DMS153 (cell line): ENCODE measurements at places on chromosomes 2 and 18.

- no peak for DNase-seq
Measured at GRCh38 chr2:186726938-186727337, 33.1 kb downstream of the FAM171B start.

DNA sequence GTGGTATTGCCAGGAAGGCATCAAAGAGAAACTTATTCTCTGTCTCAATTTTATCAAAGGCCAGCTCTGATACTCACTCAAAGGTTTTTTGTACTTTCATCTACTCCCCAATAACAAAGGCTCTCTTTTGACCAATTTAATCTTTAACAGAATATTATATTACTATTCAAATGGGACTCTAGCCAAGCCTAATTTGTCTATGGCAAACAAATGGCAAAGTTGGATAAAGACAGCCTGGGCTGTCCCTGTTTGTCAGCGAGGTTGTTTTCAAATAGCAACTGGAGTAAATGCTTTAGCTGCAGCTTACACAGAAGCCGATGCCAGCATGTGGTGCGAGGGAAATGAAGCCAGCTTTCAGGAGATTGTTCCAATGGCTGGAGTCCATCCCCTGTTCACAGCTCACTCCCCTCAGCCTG is 80.1 kb upstream of the CTNNA2 start:
- DNase-seq: no peak

- no peak for DNase-seq
Measured at GRCh38 chr2:217856871-217857270, 145.9 kb downstream of the TNS1 start.

DNA sequence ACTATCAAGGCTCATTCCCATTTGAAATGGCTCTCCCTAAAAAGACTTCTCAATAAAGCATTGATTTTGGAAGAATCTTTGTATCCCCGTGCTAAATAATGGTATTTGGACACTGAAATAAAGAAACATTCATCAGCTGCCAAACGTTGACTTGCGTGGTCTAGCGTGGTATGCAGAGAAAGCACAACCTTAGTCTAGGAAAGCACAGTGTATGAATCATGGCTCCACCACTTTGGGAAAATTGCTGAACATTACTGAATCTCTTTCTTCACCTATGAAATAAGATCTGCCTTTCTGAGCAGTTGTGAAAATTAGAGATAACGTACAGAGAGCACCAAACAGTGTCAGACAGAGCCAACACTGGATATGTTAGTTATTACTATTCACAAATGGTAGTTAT is 353.9 kb downstream of the SS18 start:
- no peak for DNase-seq

DNA sequence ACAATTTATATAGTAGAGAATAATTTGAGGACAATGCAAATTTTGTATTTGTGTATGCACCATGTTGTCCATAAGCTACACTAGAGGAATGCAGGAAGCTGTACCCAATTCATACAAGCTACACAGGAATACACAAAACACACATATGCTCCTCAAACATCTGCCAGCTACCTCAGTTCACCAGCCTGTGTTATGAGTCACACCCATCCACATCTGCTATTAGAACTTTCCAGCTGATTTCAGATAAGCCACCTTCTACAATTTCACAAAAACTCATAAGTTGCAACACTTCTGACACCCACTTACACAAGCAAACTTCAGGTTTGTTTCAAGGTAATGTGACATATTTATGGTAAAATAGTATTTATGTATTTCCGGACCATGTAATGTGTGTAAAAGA is 438.9 kb downstream of the SATB2 start:
- no peak for DNase-seq

GRCh38 chr18:61596296-61596695 is 263.1 kb downstream of the CDH20 start:
- DNase-seq: no peak

- DNase-seq: no peak
Measured at GRCh38 chr2:231769170-231770136, 11.6 kb downstream of the PDE6D start.

GRCh38 chr2:210388148-210388547 is 73.2 kb upstream of the MYL1 start:
- DNase-seq: no peak

DNA sequence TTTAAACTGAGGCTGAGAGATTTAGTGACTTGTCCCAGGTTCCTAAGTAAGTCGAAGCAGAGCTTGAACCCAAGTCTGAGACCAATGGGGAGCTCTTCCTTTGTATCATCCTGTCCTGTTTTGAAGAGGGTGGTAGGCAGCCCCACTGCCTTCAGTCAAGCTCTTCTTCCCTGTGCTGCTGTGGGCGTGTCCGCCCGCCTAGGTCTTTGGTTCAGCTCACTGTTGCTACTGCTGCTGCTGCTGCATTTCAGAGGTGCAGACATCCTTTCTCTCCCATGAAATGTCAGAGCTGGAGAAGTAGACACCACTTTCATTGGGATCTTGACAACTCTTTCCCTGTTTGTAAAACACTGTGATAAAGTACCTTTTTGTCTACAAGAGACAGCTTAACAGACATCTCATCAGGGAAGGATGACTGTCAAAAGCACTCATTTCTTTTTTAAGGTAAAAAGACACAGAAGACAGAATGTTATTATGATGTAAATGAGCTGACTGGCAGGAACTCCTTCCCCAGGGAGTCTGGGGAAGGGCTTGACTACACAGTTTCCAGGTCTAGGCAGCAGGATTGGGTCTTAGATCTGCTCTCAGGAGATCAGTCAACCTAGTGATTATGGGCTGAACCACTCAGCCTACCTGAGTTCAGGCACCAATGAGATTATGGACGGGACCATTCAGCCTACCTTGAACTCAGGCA is 91.7 kb upstream of the TRIB2 start:
- DNase-seq: no peak

DNA sequence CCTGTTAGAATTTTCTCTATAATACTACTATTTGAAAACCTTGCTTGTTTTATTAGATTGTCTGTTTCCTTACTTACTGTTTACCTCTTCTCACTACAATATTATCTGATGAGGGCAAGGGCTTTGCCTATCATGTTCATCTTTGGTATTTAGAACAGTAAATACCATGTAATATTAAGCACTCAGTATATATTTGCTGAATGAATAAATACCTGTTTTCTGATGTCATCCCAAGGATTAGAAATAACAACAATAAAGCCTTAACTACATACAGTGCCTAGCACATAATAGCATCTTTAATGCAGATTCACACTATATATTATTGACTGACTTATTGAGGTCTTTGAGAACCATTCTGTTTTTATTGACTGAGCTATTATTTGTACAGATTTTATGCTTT is 142.1 kb downstream of the TMEM247 start:
- no peak for DNase-seq

- DNase-seq: no peak
Measured at GRCh38 chr18:21342372-21342771, 100.3 kb downstream of the GREB1L start.

DNA sequence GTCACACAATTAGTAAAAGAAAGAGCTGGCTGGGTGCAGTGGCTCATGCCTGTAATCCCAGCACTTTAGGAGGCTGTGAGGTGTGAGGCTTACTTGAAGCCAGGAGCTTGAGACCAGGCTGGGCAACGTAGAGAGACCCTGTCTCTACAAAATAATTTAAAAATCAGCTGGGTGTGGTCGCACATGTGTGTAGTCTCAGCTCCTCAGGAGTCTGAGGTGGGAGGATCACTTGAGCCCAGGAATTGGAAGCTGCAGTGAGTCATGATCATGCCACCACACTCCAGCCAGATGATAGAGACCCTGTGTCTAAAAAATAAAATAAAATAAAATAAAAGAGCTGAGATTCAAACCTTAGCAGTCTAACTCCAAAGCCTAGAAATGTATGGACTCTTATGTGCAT is 39.0 kb upstream of the NEDD4L start:
- DNase-seq: no peak

DNA sequence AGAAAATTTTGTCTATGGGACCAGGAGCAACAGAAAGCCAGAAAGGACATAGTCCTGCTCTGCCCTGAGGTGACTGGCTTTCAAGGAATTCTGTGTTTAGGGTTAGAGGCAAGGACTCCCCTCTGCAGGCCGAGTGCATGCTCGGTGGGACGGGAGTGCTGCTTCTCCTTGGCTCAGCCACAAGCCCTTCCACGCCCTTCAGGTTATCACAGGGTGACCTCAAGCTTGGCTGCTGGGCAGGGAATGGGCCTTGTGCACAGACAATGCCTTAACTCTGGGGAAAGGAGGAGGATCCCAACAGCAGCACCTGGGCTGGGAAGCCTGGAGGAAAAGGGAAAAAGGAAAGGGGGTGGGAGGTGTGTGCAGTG is 32.8 kb downstream of the FAM178B start:
- DNase-seq: no peak

GRCh38 chr2:143574069-143574468 is 444.9 kb downstream of the ARHGAP15 start:
- no peak for DNase-seq

DNA sequence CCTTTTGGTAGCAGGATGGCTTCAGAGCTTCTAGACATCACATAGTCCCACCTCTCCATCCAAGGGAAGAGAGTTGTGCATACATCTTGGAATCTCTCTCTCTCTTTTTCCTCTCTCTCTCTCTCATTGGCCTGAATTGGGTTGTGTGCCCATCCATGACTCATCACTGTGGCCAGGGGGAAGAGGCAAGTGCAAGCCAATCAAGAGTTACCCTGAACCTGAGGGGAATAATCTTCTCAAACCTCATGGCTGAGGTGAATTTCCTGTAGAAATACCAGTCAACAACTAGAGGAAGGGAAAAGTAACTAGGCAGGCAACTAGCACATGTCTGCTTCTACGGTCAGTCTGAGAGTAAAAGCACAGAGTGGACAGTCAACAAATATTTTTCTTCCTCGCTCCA is 7.3 kb upstream of the CHN1 start:
- DNase-seq: no peak

DNA sequence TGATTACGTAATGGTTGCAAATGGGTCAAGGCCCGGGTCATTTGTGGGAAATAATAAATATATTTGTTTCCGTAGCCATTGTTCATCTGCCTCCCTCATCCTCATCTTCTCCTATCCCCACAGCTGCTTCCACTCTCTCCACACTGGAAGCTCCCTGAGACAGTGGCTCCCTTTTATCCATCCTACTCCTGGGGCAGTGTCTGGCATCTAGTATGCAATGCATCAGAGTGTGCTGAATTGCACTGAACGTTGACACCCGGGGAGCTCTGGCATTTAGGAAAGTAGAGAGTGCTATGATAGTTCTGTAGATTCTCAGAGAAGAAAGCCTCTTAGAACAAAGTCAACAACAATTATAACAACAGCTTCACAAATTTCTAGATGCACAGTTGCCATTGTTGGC is 45.5 kb upstream of the NAB1 start:
- DNase-seq: no peak

GRCh38 chr2:118473846-118474540 is 373.5 kb downstream of the EN1 start:
- DNase-seq: peak; percentile 79

- DNase-seq: no peak
Measured at GRCh38 chr2:658426-658825, 18.8 kb downstream of the TMEM18 start.

DNA sequence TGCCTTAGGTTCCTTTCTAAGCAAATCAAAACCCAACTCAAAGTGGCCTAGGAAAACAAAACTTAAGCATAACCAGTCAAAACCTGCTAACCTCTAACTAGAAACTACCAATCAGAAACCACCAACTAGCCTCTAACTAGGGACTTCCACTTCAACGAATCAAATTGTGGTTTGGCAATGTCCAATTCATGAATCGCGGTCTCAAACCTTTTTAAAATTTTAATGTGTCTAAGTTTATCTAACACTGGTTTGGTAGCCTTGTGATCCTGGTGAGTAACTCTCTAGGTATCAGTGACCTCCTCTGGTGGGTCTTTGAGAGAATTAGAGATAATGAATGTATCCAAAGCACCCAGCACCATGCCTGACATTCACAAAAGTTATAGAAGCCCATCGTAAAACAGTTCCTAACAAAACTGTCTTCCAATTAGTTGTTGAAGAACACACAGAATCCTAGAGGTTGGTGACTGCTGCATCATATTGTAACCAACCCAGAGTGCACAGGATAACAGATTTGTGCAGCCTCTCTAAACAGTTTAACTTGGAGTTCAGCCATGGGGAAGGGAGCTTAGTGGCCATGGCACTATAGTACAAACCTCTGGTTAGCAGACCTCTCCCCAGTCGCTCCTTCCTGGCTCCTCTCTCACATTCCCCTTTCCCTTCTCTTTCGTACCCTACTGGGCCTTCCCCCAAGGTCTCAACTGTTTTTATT is 45.2 kb upstream of the B3GNT2 start:
- no peak for DNase-seq

DNA sequence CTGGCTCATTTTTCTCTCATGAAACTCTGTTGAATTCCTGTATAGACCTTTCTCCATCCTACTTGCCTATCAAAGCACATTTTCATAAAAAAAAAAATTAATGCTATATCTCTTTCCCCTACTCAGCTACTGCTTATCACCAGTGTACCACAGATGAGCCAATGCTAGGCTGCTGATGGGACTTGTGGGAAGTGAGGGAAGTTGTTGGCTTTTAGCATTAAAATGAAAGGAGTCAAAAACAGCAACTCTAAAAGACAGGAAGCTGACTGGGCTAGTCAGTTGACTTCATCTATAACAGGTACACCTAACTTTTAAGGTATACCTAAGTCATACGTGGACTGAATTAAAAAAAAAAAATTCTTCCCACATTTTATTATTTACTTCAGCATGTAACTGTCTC is 102.1 kb downstream of the FAM117B start:
- no peak for DNase-seq

GRCh38 chr18:68694316-68694715 is 20.6 kb downstream of the TMX3 start:
- DNase-seq: no peak

DNA sequence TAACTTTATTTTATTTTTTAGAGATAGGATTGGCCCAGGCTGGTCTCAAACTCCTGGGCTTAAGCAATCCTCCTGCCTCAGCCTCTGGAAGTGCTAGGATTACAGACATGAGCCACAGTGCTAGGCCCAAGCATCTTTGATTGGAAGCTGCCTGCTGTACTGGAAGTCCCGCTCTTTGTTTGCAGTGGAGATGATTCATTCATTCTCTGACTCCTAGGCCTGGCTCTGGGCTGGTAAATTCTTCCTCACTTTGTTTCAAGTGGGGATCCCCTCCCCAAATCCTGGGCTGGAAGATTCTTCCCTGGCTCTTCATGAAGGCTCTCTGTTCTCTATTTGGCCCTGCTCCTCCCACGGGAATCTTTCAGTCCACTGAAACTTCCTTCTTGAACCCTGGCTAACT is 81.9 kb downstream of the NEURL3 start:
- DNase-seq: no peak

DNA sequence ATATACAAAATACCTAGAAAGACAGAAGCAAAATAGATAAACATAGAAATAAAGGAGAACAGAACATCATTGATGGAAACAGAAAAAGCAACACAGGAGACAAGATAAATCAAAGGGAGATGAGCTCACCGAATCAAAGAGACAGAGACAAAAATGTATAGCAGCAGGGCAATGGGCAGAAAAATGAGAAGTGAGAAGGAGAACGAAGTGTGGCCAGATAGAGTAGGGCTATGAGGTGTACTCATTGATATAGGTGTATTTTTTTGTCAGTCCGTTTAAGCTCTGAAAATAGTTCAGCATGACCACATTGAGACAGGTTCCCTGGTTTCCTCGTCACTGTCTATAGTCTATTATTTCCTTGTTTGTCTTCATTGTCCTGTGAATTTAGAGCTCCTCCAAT is 55.1 kb downstream of the SP100 start:
- no peak for DNase-seq

- DNase-seq: peak; percentile 91
Measured at GRCh38 chr2:209383212-209383611, 40.6 kb upstream of the MAP2 start.
